Aorta (tissue), 5 donors: ENCODE measurements at places on chromosomes 7 and 10. TPM values are rescaled to one million over a fixed set of nuclear protein-coding genes. Genes with fewer than 3 reads are reported as not detected.

DNA sequence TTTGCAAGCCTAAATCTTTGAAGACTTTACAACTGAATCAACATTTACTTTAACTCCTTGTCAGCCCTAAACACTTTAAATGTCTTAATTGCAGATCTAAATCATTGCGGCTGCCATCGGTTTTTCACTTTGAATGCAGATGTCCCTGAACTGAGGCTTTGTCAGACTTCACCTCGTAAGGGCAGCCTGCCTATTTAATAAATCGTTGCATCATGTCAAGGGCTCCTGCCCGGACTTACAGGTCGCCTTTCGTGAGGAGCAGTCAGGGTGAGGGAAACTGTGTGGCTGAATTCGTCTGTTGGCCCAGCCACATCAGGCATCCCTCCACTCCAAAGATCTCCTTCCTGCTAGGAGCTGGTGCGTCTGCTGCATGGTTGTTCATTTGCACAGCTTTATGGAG is 368.2 kb upstream of the NPVF start:
- no peak for DNase-seq
- H3K4me1 ChIP-seq, result no peaks in the 10 kb centered on the region
- no peak overlapping the region for H3K27ac ChIP-seq
- no peaks in the 10 kb centered on the region for H3K36me3 ChIP-seq

GRCh38 chr7:100966542-100967291 is 2.6 kb upstream of the MUC12 start:
- H3K36me3 ChIP-seq, result no peaks in the 10 kb centered on the region
- H3K4me3 ChIP-seq, result no peak overlapping the region
- DNase-seq, result no peak

Gene FRMD4A
- total RNA-seq, result 55.9 TPM

Gene UTF1
- total RNA-seq, result not detected
